ENCODE measurements at places on chromosomes 3 and 15.

DNA sequence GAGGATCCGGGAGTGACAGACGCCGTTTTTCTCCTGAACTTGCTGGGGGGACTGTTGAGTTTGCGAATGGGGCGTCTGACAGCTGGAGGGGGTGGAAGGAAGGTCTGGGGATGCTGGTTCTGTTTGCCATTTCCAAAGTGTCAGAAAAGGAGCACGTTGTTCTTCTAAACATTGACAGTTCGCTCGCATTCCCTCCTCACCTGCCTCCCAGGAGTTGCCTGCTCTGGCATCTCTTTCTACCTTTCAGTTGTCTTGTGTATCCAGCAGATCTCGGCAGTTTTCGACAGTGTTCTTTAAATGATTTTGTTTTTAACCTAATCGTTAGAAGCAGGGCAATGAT is 829 bp downstream of the SELENOT start:
- no peak for DNase-seq

GRCh38 chr15:90582553-90582952 is 52.8 kb downstream of the CRTC3 start:
- DNase-seq, result no peak

- no peak for DNase-seq
Observed at GRCh38 chr3:16944356-16944755, 59.6 kb downstream of the PLCL2 start.

- no peak for DNase-seq
Observed at GRCh38 chr3:139602003-139602402, 62.5 kb upstream of the RBP1 start.

DNA sequence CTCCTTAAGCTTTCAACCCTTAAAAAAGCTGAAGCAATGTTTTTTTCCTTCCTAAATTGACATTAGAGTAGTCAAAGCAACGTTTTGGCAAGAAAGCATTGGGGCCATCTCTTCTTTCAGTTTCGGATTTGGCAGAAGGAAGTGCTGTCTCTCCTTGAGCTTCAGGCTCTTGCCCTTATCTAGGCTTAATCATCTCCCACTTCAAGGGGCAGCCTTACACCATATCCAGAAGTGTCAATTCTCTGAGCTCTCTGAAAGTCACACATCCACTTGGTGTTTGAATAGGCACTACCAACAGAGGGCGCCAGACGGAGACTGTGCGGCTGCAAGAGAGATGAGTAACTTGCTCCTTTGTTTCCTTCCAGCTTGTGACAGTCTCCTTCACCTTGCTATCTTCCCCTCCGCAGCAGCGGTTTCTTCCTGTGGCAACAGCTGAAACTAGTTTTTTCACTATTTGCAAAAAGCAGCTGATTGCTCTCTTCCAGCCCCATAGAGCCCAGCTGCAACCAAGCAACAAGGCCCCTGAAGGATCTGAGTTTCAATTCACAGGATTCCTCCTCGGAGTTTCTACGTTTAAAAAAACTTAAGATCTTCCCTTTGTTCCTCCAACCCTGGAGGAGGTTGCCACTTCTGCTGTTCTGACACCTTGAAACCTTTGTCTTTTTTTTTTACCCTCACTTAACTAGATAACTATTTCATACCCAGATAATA is 147.0 kb upstream of the SLCO3A1 start:
- DNase-seq, result peak; percentile 61

GRCh38 chr3:134143828-134144401 is 106.7 kb downstream of the RYK start:
- no peak for DNase-seq

GRCh38 chr15:77584201-77584600 is 48.5 kb downstream of the LINGO1 start:
- no peak for DNase-seq

- no peak for DNase-seq
Observed at GRCh38 chr15:29651476-29652233, 170.6 kb downstream of the TJP1 start.

GRCh38 chr3:42803414-42804105 is 730 bp downstream of the HIGD1A start:
- no peak for DNase-seq

DNA sequence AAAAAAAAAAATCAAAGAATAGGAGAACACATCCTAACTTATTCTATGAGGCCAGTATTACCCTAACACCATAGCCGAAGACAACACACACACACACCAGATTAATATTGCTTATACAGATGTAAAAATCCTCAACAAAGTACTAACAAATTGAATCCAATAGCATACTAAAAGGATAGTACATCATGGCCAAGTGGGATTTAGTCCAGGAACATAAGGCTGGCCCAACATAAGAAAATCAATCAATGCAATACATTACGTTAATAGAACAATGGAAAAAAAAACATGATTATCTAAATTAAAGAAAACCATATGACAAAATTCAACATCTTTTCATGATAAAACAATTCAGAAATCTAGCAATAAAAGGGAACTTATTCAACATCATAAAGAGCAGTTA is 79.1 kb downstream of the ADAMTS9 start:
- DNase-seq, result no peak

DNA sequence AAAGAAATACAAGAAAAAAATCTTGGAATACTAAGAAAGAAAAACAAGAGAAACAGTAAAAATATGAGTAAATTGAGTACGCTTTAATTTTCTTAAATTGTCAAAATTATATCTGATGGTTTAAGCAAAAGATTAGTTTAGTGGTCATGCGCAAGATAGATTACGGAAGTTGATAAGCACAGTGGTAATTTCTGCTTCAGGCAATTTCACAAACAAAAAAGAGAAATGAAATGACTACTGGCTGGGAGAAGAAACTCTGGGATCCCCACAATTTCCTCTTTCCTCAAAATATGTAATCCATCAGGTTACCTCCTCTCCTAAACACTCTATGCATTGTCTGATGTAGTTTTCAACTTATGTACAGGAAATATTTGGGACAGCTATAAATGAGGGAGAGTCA is 9.0 kb downstream of the MYD88 start:
- DNase-seq, result no peak

DNA sequence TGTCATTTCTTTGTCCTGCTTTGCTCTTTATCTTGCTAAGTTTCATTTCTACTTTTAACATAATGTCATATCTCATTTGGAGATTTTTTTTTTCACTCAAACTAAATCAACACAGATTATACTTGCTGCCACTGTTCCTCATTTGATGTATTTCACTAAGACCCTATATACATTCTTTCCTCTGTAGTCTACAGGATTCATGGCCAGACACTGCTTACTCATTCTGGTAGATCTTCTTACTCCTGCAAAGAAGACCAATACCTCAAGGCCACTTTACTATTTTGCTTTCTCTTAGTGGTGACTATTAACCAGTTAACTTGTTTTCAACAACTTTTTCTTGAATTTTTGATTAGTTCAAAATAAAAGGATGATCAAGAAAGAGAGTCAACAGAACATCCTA is 26.6 kb downstream of the SLC24A5 start:
- DNase-seq, result no peak

DNA sequence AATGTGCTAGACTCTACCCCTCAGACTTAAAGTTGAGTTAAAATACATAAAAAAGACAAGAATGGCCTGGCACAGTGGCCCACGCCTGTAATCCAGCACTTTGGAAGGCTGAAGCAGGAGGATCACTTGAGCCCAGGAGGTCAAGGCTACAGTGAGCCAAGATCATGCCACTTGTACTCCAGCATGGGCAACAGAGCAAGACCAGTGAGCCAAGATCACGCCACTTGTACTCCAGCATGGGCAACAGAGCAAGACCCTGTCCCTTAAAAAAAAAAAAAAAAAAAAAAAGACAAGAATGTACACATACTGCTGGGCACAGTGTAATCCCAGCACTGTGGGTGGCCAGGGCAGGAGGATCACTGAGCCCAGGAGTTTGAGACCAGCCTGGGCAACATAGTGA is 17.4 kb downstream of the DIS3L start:
- no peak for DNase-seq

GRCh38 chr3:56342475-56342874 is 125.8 kb downstream of the ERC2 start:
- no peak for DNase-seq

DNA sequence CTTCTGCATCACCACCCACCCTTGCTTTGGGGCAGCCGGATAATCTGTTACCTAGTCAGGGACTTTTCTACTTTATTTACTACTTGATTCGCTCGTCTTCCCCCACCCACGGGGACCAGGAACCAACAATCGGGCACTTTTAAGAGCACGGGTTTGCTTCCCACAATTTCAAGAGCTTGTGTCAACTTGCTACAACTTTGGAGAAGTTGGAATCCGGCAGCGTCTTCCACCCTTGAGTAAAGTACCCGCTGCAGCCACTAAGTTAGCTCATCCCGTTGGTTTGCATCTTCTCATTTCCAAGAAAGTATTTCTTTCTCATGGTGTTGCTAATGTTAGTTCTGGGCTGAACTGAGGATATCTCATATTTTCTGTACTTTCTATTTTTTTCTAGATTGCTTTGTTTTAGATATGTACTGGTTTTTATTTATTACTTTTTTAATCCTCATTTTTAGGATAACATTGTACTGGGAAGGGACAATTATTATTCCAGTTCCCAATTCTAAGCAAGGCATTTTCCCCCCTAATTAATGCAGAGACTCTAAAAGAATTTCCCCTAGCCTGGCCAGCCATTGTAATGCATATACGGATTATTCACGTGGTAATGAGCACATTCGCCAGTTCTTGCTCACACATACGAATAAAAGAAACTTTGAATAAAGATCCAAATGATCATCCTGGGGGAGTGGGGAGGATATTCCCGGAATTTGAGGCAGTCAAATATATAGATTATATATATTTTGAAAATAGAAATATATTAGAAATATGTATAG is 4.0 kb downstream of the SOX2 start:
- DNase-seq, result no peak

DNA sequence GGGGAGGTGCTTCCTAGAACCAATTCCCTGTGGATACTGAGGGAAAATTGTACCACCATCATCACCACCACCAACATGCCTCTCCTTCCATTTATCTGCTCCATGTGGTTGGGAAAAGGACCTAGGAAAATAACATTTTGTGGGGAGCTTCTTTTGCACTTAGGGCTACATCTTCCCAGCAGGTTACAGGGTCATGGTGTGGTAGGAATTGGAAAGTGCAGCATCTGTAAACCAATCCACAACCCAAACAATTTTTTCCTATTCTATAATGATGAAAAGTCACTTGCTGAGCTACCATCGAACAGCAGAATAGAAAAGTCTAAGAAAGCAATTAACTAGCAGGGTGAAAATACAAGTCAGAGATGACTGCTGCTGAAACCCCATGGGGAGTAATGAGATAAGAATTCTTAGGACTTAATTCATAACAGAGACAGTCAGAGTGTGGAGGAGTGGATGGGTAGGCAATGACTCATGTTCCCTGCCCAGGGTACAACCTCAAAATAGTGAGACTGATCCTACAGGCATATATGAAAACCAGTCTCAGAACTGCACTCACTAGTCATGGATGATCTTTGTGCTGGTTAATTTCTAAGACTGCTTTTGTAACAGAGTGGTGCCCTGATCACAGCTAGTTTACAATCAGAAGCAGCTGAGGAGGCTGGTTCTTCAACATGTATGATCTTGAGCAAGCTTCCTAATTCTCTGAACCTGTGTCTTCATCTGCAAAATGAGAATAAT is 38.1 kb upstream of the LEKR1 start:
- no peak for DNase-seq

GRCh38 chr3:77887611-77888010 is 847.7 kb downstream of the ROBO2 start:
- no peak for DNase-seq

DNA sequence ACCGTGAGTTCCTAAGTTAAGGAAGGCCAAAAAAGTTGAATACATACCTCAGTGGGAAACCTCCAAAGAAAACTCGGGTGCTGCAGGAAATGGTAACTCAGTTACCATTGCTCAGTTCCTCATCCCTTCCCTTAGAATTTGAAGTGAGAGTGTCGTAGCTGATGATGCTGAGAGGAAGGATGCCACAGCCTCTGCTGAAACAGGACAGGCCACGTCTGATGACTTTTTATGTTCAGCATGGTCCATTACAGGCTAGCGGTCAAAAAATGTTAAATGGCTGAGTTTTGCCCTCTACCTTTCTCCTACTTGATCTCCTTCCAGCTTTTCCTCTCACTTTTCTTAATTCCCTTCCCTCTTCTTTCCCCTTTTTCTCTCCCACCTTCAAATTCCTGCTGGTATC is 135.5 kb downstream of the GHSR start:
- no peak for DNase-seq

GRCh38 chr3:132595014-132595413 is 2.1 kb upstream of the ACKR4 start:
- DNase-seq, result no peak

DNA sequence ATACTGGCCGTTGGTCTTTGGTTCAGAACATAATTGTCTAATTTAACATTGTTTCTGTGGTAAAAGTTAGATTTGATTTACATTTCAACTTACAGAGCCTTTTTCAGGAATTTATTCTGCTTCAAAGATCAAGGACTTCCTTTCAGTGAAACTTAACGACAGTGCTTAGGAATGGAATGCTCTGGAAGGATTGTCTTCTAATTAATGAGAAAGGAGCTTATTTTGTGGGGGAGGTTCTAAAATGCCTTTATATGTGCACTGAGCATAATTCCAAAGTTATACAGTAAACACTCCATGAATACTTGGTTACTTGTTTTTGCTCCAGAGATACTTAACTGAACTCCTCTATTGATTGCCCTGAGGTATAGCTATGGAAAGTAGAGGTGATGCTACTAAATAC is 75.7 kb downstream of the CACNA1D start:
- DNase-seq, result no peak

DNA sequence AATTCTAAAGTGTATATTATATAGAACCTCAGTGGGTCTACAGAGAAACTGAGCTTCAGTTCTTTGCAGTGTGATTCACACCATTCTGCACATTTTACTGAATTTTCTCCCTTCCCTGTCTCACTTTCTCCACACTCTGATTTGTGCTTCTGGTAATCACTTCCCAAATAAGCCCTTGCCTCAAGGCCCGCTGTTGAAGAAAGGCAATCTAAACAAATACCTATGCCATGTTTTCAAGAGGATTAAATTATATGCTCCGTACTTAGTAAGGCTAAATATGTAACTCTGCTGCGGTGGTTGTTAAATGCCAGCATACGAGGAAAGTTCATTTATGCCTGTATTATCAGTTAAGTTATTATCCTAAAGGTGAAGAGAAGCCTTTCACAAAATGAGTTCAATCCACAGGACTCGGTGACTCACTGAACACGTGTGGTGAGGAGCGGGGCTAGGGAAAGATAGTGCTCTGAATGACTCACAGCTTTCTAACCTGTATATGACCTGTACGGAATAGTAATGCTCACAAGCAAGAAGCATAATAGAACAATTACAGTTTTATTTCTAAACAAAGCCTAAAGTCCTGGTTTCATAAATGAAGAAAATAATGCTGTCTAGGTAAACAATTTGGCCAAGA is 25.1 kb downstream of the CNTN6 start:
- no peak for DNase-seq

- DNase-seq, result no peak
Observed at GRCh38 chr3:127632035-127632820, 3.2 kb downstream of the PODXL2 start.

GRCh38 chr3:167941234-167941995 is 154.3 kb downstream of the GOLIM4 start:
- DNase-seq, result no peak

DNA sequence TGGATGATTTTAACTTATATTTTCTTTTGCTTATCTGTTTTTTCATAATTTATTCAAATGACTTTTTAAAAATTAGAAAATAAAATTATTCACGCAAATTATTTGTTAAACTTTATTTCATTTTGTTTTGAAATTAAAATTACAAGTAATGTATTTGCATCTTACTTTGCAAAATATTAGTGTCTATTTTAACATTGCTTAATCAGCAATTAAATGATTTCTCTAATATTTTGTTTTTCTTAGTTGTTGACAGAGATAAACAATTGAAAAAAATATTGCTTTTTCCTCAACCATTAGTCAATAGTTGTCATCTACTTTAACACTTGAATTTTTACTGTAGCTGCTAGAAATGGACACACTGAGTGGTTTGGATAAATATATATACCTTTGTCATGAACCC is 32.8 kb upstream of the PYDC2 start:
- DNase-seq, result no peak
